ENCODE measurements at places on chromosomes 13 and 19.

GRCh38 chr13:101982903-101983302, 418.9 kb downstream of the FGF14 start:
- no peak for DNase-seq

DNA sequence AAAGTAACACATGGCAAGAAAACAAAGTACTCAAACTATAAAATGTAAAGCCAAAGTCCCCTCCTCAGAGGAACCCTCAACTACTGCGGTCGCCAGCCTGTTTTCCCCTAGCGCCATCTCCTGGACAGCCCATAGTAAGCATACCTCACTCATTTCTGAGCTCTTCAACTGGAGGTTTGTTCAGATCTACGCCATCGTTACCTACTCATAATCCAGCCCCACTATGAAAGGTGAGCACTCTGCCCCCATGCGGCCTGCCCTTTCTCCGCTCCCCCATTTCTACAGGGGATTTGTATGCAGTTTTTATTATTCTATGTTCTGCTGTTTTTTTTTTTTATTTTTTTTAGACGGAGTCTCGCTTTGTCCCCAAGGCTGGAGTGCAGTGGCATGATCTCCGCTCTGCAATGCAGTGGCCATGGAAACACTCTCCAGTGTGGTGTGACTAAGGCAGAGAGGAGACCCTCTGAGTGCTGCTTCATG, 26.2 kb downstream of the OPA3 start:
- DNase-seq: peak; percentile 49

DNA sequence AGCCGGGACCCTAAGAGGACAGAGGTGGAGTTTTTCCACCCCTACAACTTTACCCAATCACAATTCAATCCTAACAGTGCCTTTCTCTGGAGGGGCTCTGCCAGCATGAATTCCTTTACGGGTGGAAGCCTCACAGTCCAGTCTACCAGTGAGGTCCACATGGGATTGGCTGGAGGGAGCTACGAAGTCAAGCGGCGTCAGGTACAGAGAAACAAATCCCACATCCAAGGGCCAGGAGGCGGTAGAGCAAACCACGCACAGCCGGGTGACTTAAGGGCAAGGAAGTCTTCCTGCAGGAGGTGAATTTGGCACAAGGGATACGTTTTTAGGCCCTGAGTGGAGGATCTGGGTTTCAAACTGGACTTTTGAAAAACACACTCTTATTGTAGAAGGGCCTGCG, 199.6 kb downstream of the UQCRFS1 start:
- DNase-seq: no peak

- DNase-seq: no peak
Observed at GRCh38 chr13:94878602-94879165, 166.3 kb upstream of the SOX21 start.

- DNase-seq: no peak
Observed at GRCh38 chr19:56258272-56258671, 14.3 kb upstream of the EDDM13 start.

DNA sequence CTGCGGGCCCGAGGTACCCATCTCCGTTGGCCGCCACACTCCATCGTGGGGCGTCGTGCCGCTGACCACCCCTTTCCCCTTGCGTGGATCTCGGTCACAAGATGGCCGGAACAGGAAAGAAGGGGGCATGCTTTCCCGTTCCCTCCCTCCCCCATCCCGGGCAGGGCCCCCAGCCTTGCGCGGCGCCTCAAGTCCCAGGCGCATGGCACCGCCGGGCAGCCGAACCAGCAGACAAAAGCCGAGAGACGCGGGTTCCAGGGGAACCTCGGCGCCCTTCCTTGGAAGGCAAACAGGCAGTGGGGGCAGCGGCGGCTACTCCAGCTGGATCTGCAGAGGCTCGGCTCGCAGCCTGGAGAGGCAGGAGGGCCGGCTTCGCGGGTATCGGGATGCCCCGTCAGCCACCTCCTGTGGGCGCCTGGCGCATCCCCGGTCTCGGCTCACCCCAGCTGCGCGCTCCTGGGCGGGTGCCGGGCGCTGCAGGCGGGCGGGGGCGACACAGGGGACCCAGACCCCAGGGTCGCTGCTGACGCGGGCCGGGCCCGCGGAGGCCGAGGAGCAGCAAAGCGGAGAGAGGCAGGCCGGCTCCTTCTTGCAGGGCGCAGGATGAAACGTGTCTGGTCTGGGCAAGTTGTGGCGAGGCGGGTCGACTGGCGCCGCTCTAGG, 439 bp downstream of the DZIP1 start:
- DNase-seq: no peak

- DNase-seq: no peak
Observed at GRCh38 chr19:51931921-51932320, 4.6 kb downstream of the ZNF613 start.

- no peak for DNase-seq
Observed at GRCh38 chr19:3024870-3025548, 4.1 kb downstream of the TLE2 start.

- DNase-seq: no peak
Observed at GRCh38 chr13:89763005-89763404, 1584.5 kb upstream of the MIR17HG start.

DNA sequence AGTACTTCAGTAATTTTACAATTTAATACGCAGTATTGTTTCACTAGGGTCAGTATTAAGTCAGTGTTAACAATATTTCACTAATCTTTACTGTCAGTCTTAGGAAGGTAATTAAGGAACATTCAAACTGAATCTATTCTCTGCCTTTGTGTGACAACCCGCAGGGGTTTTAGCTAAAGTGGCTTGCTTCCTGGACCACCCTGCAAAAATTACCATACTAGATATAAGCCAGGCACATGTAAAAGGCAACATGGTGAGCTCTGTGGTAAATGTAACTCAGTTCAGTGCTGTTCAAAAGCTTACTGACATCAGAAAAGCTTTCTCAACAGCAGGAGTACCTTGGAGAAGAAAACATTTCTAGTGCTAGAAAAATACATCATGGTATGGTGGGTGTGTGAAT, 116.7 kb downstream of the FREM2 start:
- DNase-seq: no peak

- no peak for DNase-seq
Observed at GRCh38 chr13:51576754-51577153, 7.5 kb upstream of the WDFY2 start.

GRCh38 chr13:94431574-94431973, 47.9 kb downstream of the DCT start:
- DNase-seq: no peak

DNA sequence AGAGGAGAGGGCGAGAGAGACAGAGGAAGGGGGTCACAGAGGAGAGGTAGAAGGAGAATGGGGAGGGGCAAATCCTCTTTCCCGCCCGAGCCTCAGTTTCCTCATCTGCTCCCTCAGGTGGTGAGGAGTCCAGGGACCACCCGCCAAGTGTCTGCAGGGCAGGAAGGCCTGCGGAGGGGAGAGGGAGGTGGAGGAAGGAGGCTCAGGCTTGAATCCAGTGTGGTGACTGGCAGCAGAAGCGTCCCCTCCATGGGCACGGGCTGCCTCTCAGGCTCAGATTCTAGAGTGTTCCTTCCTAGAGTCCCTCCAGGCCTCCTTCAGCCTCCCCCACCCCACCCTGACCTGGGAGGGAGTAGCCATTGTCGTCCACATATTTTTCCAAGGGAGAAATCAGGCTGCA, 16.5 kb upstream of the GARIN5A start:
- no peak for DNase-seq

GRCh38 chr19:44455100-44455499, 6.8 kb upstream of the ZNF229 start:
- no peak for DNase-seq

- no peak for DNase-seq
Observed at GRCh38 chr19:17831419-17831888, 10.1 kb upstream of the INSL3 start.

- no peak for DNase-seq
Observed at GRCh38 chr13:79680485-79680884, 199.5 kb downstream of the NDFIP2 start.

- no peak for DNase-seq
Observed at GRCh38 chr19:13537454-13537853, 31.2 kb upstream of the CACNA1A start.

GRCh38 chr13:51906581-51906980, 44.8 kb downstream of the CCDC70 start:
- DNase-seq: no peak

DNA sequence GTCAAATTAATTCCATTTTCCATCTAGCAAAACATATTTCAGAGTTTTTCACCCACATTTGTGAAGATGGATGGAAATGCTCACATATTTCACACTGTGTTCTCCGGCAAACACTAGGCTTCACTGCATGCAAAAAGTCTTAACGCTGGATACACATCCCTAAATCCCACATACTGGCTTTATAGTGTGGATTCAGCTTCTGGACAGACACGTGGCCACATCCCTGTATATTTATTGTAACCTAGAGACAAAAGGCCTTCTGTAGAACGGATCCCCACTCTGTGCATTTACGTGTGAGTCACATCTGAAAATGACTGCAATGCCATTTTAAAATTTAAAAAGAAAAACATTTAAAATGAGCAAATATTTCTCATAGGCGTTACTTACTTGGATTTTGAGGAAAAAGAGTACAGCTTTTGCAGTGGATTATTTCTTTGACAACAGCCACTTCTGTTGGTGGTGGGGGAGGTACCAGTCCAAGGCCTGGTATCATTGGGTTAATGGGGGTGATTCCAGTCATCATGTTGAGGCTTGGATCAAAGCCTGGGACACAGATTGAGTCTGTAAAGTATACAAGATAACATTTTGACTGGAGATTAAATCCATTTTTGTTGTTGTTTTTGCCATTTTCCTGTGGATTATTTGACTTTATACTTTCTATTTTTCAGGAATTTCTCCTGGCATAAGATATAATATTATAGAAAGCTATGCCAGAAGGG, 337.7 kb downstream of the DNAJC15 start:
- DNase-seq: no peak

DNA sequence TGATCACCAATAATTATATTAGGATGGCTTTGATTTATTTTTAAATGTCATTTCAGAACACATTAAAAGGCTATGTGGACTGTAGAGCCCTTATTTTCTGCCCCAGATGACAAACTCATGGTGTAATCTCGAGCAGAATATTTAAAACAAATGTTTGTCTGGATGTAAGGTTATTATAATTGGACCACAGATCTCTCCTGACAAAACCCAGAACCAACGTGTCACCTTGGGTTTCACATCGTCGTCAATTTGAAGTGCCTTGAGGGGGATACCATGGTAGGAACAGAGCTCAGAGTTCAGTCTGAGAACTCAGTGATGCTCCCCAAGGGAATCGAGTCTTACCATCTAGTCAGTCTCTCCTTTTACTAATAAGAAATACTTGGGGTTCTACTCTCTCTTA, 2.8 kb downstream of the SACS start:
- no peak for DNase-seq

GRCh38 chr19:33752018-33752800, 44.5 kb upstream of the KCTD15 start:
- DNase-seq: no peak

GRCh38 chr13:50685491-50685890, 158.0 kb downstream of the DLEU7 start:
- DNase-seq: no peak

GRCh38 chr13:66974174-66974573, 256.0 kb downstream of the PCDH9 start:
- no peak for DNase-seq

- DNase-seq: no peak
Observed at GRCh38 chr13:36132376-36132775, 1.2 kb upstream of the DCLK1 start.
